ENCODE measurements at places on chromosomes 4 and X.

GRCh38 chr4:145880355-145880960 is 58.2 kb downstream of the ZNF827 start:
- peaks cover 36% of the 10 kb centered on the region for H3K36me3 ChIP-seq
- H3K27me3 ChIP-seq: no peaks in the 10 kb centered on the region
- no peak overlapping the region for H3K27ac ChIP-seq
- no peak for DNase-seq

GRCh38 chrX:94058728-94059382 is 384.8 kb downstream of the FAM133A start:
- no peaks in the 10 kb centered on the region for H3K4me1 ChIP-seq
- H3K27me3 ChIP-seq: no peaks in the 10 kb centered on the region
- H3K36me3 ChIP-seq: no peaks in the 10 kb centered on the region

DNA sequence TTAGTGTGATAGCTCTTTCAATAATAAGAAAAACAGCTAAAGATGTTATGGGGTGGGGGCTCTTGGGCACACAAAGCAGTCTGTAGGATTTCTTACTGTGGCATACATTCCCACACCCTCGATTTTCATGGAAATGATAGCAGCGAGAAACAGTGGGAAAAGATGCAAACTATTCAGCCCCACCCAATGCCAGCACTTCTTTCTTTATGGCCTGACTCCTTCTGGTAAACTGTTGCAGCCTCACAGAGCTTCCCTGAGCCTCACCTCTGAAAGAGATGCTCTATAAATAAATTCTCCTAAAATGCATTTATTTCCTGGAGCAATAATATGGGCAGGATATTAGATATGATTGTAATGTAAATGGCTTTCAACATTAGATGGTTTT is 910 bp downstream of the ANK2 start:
- no peak for DNase-seq
- no peaks in the 10 kb centered on the region for H3K36me3 ChIP-seq
- H3K4me3 ChIP-seq: no peak overlapping the region
- no peaks in the 10 kb centered on the region for H3K4me1 ChIP-seq
- no peak overlapping the region for H3K27ac ChIP-seq
- H3K27me3 ChIP-seq: peaks cover 5% of the 10 kb centered on the region

DNA sequence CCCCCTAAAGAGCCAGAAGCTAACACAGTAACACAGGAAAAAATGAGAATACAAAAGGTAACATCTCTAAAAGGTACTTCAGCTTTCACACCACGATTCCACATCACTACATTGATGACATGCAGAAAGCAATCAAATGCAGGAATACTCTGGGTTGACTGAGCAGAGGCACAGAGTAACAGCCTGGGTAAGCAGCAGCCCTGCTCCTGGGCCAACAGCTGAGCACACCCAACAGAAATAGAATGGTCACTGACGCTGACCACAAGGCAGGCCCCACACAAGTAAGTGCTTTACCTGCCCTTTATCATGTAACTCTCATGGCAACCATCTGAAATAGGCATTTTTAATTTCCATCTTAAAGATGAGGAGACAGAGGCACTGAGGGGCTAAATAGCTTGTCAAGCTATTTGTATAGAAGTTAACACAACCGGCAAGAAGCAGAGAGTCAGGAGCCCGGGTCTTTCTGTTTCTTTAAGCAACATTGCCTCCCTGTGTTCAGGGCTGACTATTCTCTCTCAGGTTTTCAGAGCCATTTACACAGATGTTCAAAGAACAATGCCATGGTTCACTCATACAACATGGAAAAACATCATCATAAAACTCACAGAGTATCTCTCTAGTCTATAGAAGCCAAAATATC is 168.9 kb downstream of the ZNF674 start:
- H3K4me3 ChIP-seq: no peak overlapping the region
- H3K4me1 ChIP-seq: no peaks in the 10 kb centered on the region
- DNase-seq: no peak
- H3K27ac ChIP-seq: peak overlapping the region; percentile 42
- H3K27me3 ChIP-seq: no peaks in the 10 kb centered on the region

GRCh38 chr4:82071951-82072350 is 301.8 kb downstream of the HNRNPD start:
- no peaks in the 10 kb centered on the region for H3K36me3 ChIP-seq
- no peak overlapping the region for H3K4me3 ChIP-seq
- H3K4me1 ChIP-seq: no peaks in the 10 kb centered on the region
- H3K27ac ChIP-seq: no peak overlapping the region
